ENCODE measurements at places on chromosomes 16 and 17.
A peak's percentile ranks its signal among the peaks of the same experiment; 100 is the strongest.

GRCh38 chr16:24851700-24852099, 5.9 kb downstream of the SLC5A11 start:
- DNase-seq = no peak

- DNase-seq = no peak
Measured at GRCh38 chr16:10522966-10523365, 57.4 kb downstream of the EMP2 start.

GRCh38 chr16:12160249-12160648, 183.7 kb downstream of the SNX29 start:
- DNase-seq = no peak

- peak; percentile 28 for DNase-seq
Measured at GRCh38 chr16:52066962-52067361, 480.0 kb downstream of the TOX3 start.

DNA sequence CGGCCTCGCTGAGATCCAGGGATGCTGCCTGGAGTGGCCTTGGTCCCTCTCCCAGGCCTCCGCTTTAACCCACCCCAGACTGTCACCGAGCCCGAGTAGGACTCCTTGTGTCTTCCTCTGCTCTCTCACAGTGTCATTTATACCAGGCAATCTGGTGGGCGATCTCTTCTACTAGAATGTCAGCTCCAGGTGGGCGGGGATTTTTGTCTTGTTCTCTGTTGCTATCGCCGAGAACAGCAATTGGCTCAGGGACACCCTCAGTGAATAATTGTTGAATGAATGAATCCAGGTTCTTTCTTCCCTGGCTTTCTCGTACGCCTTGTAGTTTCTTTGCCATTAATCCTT, 591 bp downstream of the DHX38 start:
- no peak for DNase-seq

DNA sequence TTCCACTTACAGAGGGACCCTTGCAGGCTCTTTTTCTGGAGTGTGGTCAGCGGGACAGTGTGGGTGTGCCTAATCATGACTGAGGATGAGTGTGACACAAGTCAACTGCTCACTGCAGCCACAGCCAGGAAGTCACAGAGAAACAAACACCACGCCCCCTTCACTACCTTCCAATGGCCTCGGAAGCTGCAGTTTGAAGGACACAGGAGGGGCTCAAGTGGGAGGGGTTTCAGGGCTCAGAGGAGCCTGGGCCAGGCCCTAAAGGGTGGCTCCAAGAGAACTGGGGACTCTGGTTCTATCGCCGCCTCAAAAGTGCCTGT, 116.2 kb upstream of the SDK2 start:
- peak; percentile 88 for DNase-seq

GRCh38 chr16:83109490-83110125, 482.8 kb downstream of the CDH13 start:
- DNase-seq = no peak

GRCh38 chr16:1042866-1043265, 29.7 kb upstream of the SSTR5 start:
- DNase-seq = peak; percentile 54

DNA sequence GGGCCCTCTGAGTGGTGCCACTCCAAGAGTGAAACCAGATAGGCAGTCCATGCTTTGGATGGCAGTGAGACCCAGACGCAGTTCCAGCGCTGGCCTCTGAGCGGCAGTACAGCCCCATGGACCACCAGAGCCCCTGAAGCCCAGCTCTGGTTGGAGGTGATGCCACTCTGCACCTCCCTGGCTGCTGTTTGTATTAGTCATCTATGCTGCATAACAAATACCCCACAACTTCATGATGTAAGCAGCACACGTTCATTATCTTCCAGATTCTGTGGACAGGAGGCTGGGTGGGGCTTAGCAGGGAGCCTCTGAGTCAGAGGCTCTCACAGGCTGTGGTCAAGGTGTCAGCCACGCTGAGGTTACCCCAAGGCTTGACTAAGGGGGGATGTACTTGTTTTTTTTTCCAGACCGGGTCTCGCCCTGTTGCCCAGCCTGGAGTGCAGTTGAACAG, 5.1 kb upstream of the NME4 start:
- DNase-seq = peak; percentile 77

- no peak for DNase-seq
Measured at GRCh38 chr16:30395992-30396585, 869 bp downstream of the ZNF48 start.

DNA sequence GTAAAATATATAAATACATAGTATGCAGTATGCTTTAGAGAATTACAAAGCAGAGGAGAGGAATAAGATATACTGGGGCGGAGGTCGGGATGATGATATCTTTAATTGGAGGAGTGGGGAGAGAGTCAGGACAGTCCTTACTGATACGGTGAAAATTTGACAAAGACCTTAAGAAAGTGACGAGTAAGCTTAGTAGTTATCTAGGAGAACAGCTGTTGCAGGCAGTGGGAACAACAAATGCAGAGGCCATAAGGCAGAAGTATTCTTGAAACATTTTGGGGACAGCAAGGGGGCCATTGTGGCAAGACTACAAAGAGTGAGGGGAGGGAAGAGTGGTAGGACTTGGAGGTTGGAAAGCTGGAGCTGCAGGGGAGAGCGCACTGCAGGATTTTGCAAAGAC, 22.3 kb upstream of the CDC6 start:
- no peak for DNase-seq

GRCh38 chr16:80387318-80387921, 153.4 kb upstream of the DYNLRB2 start:
- DNase-seq = no peak

DNA sequence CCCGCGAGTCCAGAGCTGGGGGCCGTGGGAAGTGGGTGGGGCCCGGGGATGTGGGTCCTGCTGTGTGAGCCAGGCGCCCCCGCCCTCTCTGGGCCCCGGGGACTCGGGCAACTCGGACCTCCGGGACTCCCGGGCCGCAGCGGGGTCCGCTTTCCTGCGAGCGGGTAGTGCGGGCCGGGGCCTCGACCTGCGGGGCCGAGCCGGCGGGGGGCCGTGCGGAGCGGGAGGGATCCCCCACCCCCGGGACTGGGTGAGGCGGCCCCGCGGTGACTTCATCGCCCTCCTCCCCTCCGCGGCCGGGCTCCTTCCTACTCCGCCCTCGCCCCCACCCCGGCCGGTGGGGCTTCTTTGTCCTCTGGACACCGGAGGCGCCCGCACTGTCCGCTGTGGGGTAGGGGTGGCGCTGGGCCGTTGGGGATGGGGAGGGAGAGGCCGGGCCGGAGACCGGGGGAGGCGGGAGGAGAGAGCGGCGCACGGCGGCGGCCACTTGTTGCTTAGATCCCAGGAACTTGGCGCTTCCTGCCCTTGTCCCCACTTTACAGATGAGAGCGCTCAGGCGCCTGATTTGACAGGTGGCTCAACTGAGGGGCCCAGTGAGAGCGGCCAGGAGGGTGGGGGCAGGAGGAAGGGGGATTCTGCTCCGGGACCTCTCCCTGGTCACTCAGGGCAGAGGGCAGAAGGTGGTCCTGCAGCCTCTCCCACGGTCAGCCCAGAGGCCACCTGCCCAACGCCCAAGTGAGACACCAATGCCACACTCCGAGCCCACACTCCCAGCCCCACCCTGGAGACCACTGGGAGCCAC, 874 bp downstream of the CMTM3 start:
- no peak for DNase-seq

DNA sequence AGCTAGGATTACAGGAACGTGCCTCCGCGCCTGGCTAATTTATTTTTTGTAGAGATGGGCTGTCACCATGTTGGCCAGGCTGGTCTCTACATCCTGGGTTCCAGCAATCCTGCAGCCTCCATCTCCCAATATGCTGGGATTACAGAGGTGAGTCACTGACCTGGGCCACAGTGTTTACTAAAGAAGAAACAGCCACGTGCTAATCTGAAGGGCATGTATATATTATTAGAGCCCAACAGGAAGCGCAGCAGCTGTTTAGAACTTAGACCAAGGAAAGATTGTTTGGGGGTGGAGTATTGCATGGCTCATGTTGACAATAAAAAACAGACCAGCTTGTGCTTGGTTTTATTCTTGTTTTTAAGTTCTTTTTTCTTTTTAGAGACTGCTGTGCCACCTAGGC, 60.2 kb downstream of the HAPSTR1 start:
- DNase-seq = peak; percentile 90

- DNase-seq = no peak
Measured at GRCh38 chr16:83266848-83267553, 540.8 kb upstream of the HSBP1 start.

DNA sequence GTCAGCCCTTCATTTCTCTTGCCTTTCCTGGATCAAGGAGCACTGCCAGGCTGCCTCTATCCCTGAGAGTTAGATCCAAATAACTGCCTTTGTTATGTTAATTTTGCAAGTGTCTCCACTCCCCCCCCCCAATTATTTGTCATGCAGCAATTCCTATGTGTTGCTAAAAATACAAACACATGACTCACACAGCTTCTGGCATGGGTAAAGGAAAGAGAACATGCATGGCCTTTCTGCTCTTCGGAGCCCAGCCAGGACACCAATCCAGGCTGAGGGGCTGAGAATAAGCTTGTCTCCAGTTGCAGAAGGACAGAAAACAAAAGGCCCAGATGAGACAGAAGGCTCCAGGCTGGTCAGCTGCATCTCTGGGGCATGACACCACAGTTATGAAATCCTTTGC, 148.0 kb upstream of the TNRC6C start:
- DNase-seq = no peak

- no peak for DNase-seq
Measured at GRCh38 chr17:10059684-10060211, 138.7 kb downstream of the GAS7 start.

DNA sequence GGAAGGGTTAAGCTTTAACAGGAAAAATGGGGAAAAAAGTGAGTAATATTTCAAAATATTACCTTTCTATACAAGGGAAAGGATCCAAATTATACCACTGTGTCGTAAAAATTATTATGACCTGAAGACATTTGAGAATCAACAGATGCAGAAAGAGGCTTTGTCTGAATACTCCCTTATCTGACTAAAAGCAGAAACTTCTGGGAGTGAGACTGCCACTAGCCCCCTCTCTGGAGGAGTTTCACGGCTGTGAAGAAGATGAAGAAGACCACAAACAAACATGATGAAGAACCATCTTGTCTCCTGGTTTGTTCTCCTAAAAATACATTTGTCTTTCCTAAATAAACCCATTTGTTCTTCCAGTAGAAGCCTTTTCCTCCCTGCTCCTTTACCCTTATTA, 29.4 kb downstream of the CNTROB start:
- no peak for DNase-seq

GRCh38 chr16:89349947-89350633, 132.6 kb downstream of the ZNF778 start:
- no peak for DNase-seq

DNA sequence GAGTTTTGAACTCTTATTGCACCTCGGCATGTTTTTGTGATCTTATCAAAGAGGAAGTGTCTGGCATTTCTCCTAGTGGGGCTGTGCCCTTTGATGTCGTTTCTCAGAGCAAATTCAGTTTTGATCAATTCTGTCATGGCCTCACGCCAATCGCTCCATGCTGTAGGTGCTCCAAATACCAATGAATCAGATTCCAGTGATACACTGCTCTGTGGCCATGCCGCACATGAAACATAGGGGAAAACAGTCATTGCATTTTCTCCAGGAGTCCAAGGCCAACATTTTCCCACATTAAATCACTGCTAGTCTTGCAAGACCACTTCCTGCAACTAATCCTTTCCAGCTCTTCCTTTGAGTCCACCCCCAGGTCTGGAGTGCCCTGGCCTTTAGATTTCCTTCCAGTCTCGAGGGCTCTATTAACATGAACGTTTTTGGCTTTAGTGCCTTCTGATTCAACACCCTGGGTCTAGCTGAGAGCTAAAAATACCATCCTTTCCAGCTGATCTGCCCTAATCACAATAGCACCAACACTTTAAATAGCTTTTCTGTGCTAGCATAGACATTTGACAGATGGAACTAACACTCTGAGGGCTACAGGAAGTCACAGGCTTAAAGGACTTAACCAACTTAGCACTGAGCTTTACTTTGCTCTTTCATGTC, 18.2 kb upstream of the RASL10B start:
- no peak for DNase-seq

- no peak for DNase-seq
Measured at GRCh38 chr16:35743101-35743692, 2283.8 kb downstream of the TP53TG3F start.

- DNase-seq = no peak
Measured at GRCh38 chr17:50264263-50265113, 9.8 kb upstream of the TMEM92 start.

DNA sequence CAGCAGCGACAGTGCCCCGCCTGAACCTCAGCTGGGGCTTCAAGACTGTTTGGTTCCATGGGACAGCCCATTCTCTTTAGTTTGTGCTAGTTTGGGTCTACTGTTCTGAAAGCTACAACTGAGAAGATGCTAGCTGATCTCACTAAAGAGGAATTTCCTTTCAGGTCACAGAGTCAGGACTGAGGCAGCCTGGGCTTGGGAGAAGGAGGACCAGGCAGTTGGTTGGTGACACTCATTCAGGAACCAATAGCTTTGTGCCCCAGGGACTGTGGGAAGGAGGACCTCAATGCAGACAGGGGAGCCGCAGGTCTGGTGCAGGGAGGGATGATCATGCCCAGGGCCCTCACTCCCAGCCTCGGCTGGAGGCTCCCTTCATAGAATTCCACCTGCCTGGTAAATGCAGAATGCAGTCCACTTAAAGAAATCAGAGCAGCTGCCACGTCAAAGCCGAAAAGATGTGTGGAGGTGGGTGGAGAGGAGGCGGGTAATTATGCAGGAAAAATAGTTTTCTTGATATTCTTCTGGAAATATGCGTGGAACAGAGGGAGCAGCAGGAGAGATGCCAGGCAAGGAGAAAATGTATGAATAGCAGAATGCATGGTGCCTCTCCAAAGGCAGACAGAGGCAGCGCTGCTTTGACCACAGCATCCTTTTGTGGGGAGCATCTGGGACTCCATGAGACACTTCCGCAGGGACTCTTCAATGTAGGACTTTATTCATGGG, 32.6 kb upstream of the ZFP90 start:
- DNase-seq = no peak

DNA sequence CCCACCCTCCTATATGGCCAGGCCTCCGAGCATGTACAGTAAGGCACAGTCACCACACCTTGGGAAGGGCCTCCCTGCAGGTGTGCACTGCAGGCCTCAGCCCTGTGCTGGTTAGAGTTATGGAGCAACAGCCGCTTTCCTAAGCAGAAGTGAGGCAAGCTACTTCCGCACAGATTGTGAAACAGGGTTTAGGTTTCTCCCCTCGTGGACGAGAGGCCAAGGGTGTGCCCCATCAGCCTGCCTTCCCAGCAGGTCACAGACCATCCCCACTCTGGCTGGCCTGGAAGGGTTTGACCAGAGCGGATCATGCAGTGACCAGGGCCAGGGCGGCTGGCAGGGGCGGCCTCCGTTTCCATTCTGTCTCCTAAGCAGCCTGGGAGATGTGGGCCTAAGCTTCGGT, 4.7 kb downstream of the MSRB1 start:
- DNase-seq = no peak

GRCh38 chr16:27444015-27444414, 42.0 kb downstream of the IL21R start:
- no peak for DNase-seq

GRCh38 chr16:9645911-9646310, 536.3 kb downstream of the GRIN2A start:
- DNase-seq = no peak

- no peak for DNase-seq
Measured at GRCh38 chr17:27991462-27991993, 50.9 kb upstream of the NLK start.

Measured in DMS53 (cell line).